ENCODE measurements at places on chromosomes 2 and 18.

- no peak for DNase-seq
Observed at GRCh38 chr2:148719941-148720436, 75.4 kb downstream of the EPC2 start.

DNA sequence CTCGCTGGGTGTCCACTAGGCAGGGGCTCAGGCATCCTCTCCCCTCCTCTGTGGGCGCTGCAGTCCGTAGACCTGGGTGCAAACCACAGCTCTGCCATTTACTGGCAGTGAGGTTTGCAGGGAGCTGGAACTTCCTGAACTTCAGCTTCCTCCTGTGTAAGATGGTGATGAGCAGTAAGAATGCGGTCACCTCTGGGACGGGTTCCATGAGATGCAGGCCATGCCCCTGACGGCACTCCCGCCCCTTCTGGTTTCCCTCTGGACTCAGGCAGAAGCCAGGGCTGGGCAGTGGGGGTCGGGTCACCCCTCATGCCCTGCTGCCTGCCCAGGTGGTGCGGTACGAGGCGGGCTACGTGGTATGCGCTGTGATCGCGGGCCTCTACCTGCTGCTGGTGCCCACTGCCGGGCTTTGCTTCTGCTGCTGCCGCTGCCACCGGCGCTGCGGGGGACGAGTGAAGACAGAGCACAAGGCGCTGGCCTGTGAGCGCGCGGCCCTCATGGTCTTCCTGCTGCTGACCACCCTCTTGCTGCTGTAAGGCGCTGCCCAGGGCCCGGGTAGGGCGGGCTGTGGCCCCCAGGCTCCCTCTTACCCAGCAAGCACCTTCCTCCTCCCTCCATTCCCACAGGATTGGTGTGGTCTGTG, 1.5 kb downstream of the PROM2 start:
- no peak for DNase-seq

GRCh38 chr18:53665701-53666100, 558.8 kb downstream of the MBD2 start:
- DNase-seq = no peak

- no peak for DNase-seq
Observed at GRCh38 chr2:185537689-185538088, 200.9 kb upstream of the FSIP2 start.

Data from head of caudate nucleus (tissue), 42 donors.